ENCODE measurements at places on chromosomes 5 and 9. TPM values are rescaled to one million over a fixed set of nuclear protein-coding genes. Genes with fewer than 3 reads are reported as not detected.

DNA sequence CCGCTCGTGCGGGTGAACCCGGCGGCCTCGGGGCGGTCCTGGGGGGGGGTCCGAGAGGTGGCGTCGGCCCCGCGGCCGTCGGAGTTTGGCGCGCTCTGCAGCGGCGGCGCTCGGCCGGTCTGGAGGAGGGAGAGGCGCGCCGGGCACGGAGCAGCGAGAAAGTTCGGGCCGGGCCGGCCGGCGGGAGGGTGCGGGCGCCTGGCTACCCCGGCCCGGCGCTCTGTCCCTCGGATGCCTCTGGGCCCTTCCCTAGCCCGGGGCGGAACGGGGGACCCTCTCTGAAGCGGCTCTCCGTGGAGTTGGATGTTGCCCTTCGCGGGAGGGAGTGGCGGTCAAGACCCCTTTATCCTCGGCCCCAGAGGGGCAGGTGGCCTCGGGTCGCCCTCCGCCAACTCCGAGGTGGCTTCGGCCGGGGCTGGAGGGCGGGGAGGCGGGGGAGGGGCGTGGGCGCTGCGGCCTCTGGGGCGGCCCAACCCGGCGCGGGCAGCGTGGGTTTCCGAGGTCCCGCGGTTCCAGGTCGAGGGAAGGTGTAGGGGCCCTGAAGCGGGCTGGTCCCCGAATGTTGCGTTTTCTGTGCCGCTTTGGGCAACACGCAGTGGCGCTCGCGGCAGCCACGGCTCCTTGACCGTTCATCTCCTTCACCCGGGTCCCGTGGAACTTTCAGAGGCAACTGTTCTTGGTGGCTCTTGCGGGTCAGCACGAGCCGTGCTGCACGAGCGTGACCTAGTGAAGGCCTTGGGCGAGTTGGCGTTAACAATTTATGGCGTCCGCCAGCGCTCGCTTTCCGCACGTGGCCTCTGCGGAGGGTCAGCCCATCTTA lies 290.5 kb downstream of the DOCK8 start:
- peak; percentile 23 for DNase-seq

- no peak for DNase-seq
Observed at GRCh38 chr9:99660191-99660636, 161.5 kb upstream of the NR4A3 start.

DNA sequence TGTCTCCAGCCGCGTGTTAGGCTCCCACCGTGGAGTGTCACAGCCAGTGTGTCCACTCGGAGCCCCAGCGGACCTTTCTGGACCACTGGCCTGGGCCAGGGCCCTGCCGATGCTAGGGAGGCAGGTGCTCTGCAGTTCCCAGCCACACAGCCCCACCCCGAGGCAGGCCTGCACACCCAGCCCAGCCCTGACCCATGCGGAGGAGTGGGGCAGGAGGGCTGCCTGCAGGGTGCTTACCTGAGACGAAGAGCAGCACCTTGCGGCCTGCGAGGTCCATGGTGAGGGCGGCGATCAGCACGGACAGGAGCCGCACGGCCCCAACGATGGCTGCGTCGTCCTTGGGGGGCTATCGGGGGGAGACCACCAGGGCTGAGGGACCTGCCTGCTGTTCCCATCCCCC lies 5.2 kb downstream of the SLC2A6 start:
- DNase-seq = no peak

DNA sequence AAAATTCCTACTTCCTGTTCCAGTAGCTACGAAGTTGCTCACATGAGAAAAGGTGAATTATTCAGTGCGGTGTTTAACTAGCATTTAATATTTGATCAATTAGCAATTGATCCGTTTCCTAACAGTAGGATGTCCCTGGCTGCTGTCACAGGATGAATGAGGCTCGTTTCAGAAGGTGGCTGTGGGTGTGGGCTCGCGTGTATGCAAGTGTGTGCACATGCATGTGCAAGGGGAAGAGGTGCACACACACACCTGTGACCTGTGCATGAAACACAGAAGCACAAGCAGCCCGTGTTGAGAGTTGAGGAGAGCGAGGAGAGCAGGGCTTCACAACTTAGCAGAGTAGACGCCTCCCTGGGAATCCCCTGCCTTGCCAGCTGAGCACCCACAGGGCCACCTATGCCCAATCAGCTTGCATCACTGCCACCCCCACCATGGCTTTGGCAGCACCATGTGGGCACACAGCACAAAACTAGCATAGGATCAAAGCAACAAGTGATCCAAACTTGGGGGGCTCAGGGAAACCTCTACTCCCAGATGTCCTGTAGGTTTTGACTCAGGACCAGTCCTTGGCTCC lies 107.2 kb downstream of the C5orf15 start:
- DNase-seq = no peak

Gene KIF24
- polyA plus RNA-seq = 3.4 TPM

Gene SLC34A3
- polyA plus RNA-seq = not detected

DNA sequence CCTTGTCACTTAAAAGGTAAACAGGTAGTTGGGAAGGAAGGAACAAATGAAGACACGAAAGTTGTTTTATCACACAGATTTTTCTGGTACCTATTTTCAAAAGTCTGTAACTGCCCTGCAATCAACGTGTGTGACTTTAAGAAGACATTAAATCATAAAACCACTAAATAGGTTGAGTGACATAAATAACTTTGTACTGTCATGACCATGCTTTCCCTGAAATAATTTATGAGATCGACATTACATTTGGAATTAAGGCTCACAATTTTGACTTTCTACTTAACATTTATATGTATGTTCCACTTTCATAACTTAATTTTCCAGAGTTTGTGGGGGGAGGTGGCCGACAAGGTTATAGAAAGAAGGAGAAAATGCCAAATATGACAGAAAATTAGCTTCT lies 181.1 kb downstream of the MLLT3 start:
- no peak for DNase-seq

GRCh38 chr9:85639675-85640186 lies 102.0 kb downstream of the AGTPBP1 start:
- DNase-seq = no peak

Gene FAM169A
- 7.0 TPM for polyA plus RNA-seq

Gene TCF7
- 2.0 TPM for polyA plus RNA-seq

GRCh38 chr5:72235725-72236124 lies 84.3 kb downstream of the MRPS27 start:
- DNase-seq = no peak

- DNase-seq = no peak
Observed at GRCh38 chr5:162189719-162190118, 122.1 kb downstream of the GABRG2 start.

DNA sequence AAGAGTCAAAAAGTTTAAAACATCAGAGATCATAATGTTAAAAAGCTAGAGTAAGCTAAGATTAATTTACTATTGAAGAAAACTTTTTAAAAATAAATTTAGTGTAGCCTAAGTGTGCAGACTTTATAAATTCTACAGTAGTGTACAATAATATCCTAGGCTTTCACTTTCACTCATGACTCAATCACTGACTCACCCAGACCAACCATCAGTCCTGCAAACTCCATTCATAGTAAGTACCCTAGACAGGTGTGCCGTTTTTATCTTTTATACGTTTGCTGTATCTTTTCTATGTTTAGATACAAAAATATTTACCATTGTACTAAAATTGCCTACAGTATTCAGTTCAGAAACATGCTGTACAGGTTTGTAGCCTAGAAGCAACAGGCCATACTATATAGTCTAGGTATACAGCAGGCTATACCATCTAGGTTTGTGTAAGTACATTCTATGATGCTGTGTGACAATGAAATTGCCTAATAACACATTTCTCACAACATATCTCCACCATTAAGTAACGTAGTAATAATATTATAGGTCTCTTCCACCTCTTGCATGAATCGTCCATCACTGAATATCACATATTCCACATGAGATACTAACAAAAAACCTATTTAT lies 59.2 kb downstream of the MEGF9 start:
- DNase-seq = peak; percentile 73

Gene PCDHGA7
- polyA plus RNA-seq = 0.31 TPM

DNA sequence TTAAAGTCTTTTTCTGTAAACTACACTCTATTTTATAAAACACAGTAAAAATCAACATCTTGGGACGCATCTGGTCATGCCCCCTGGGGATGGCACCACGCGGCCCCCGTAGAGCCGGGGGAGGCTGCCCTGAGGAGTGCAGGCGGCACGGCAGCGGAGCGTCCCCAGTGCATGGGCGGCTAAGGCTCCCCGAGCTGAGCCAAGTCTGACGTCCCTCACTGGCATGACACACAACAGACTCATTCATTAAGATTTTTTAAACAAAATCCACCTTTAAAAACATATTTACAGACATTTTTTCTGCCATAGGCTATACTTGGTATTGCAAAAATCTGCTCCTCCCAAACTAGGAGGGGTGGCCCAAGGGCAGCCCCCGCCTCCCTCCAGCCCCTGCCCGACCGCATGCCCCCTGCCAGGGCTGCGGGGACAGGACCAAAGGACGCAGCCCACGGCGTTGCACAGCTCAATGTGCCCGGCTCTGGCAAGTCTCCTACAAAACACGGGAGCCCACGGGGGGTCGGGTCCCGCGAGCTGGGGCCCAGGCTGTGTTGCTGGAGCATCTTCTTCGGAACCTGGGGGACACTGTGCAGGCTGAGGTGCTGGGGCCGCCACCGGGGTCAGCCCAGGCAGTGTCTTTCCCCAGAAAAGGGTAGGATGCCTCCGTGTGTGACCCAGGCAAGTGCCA lies 11.8 kb upstream of the SEC16A start:
- no peak for DNase-seq

DNA sequence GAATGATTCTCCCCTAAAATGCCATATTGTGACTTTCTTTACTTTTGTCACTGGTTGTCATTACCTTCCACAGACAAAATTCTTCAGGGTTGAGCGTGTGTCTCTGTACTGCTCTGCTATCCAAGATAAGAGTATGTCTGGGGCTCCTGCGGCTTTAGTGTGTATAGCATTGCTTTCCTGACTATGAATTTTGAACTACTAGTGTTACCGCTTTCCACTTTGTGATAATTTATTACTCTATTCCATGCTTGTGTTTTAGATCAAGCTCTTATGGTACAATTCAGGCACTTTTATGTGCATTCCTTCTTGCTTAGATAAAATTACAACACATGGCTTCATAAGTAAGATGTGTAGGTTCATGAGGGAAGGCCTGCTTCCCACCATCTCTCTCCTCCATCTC lies 51.5 kb upstream of the MEF2C start:
- no peak for DNase-seq

- DNase-seq = no peak
Observed at GRCh38 chr5:92761585-92761984, 819.4 kb downstream of the NR2F1-AS1 start.

- DNase-seq = no peak
Observed at GRCh38 chr5:101783241-101784013, 512.7 kb downstream of the SLCO4C1 start.

GRCh38 chr9:112125951-112126388 lies 49.1 kb downstream of the SUSD1 start:
- no peak for DNase-seq

DNA sequence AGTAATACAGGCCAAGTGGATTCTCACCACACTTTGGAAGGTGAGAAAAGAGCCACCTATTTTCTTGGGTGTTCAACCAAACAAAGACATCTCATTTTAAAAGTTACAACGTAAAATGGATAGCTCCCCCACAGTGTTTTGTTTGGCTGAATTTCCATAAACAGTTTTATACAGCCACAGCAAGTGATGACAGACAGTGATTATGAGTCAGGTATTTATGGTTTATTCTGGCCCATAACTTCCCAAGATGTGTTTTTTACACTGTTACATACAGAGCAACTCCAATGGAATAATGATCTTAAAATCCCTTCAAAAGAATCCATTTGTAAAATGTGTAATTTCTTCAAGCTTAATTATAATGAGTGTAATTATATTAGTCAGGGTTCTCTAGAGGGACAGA lies 421.3 kb downstream of the TLE1 start:
- DNase-seq = no peak

Gene HEMGN
- not detected for polyA plus RNA-seq

DNA sequence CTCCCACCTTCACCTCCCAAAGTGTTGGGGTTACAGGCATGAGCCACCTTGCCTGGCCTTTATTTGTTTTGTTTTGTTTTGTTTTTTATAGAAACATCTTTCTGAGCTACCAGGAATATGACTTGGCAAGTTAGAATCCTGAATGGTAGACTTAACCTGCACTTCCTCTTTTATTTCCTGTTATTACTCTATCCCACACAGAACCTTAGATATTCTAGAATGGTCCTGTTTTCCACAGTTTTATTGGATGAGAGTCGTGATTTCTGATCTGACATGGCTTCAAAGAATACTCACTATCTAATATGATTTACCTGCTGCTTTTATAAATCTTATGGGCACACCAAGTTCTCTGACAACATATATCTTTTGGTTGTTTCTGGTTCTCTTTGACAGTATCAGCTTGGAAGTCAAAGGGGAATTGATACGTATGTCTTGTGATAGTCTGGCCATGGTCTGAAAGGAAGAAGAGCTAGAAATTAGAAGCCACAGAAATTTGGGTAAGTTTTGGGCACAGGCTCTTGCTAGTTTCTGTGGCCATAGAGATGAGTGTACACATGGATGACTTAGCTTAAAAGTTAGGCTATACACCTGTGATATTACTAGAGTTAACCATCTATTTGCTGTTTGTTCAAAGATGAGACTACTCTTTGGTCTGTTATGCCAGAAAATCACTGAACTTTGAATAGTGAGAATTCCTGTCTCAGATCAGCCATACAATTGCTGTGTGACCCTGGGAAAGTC lies 4.7 kb upstream of the PANK3 start:
- no peak for DNase-seq

DNA sequence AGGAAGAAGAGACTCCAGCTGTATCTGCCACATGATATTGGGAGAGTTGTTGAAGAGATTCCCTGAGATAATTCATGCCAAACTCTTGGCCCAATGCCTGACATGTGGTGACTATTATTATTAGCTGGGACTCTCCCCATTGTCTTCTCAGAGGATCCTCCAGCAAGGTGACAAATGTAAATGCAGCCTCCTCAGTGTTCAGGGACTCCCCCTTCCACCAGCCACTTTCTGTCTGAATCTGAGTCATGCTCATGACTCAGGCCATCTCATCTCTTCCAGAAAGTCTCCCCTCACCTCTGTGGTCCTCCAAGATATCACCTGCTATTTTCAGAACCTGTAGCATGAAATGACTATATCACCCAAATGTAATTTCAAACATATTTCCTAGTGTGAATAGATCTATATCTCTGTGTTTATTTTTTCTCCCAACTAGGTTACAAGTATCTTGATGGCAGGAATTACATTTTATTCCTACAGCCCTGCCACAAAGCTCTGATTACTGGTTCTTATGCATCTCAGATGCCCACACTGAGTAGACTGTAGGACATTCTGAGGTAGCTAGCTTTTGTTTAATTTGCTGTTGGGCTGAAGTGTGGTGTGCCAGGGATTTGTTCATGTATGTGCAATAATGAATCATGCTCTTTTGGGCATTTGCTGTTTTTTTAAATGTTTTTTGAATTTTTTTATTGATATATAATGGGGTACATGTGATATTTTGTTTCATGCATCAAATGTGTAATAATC lies 126.6 kb upstream of the IL12B start:
- DNase-seq = peak; percentile 77

Data from mammary epithelial cell (primary cell).